ENCODE measurements at places on chromosomes 5 and 9.
A peak's percentile ranks its signal among the peaks of the same experiment; 100 is the strongest.

DNA sequence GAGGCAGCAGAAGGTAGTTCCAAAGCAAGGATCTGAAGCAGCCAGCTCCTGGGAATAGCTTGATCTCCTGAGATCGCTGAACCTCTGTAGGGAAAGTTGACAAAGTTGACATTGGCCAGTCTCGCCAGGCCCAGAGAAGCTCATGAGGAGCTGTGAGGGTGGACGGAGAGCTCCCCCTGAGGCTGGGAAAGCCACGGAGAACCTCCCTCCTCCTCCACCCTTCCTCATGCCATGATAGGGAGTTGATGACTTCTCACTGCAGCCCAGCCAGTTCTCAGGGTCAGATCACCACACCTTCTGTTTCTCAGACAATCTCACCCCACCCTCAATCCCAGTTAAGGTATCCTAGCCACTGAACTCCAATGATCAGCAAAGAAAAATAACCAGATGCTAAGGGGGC lies 30.4 kb upstream of the KCNV2 start:
- H3K4me1 ChIP-seq, result no peaks in the 10 kb centered on the region
- H3K27ac ChIP-seq, result no peak overlapping the region
- H3K27me3 ChIP-seq, result no peaks in the 10 kb centered on the region
- no peaks in the 10 kb centered on the region for H3K36me3 ChIP-seq

GRCh38 chr9:2026220-2026997 lies 11.3 kb downstream of the SMARCA2 start:
- H3K27me3 ChIP-seq, result no peaks in the 10 kb centered on the region
- H3K4me3 ChIP-seq, result no peak overlapping the region
- H3K4me1 ChIP-seq, result peaks cover 88% of the 10 kb centered on the region
- DNase-seq, result no peak

- no peaks in the 10 kb centered on the region for H3K27me3 ChIP-seq
- no peaks in the 10 kb centered on the region for H3K36me3 ChIP-seq
- H3K27ac ChIP-seq, result no peak overlapping the region
- DNase-seq, result no peak
- H3K4me1 ChIP-seq, result no peaks in the 10 kb centered on the region
Observed at GRCh38 chr9:82052081-82052480, 63.5 kb downstream of the SPATA31D1 start.

GRCh38 chr9:134637241-134637640 lies 4.4 kb upstream of the COL5A1 start:
- H3K4me1 ChIP-seq, result no peaks in the 10 kb centered on the region
- H3K36me3 ChIP-seq, result no peaks in the 10 kb centered on the region
- H3K27ac ChIP-seq, result no peak overlapping the region
- DNase-seq, result no peak

DNA sequence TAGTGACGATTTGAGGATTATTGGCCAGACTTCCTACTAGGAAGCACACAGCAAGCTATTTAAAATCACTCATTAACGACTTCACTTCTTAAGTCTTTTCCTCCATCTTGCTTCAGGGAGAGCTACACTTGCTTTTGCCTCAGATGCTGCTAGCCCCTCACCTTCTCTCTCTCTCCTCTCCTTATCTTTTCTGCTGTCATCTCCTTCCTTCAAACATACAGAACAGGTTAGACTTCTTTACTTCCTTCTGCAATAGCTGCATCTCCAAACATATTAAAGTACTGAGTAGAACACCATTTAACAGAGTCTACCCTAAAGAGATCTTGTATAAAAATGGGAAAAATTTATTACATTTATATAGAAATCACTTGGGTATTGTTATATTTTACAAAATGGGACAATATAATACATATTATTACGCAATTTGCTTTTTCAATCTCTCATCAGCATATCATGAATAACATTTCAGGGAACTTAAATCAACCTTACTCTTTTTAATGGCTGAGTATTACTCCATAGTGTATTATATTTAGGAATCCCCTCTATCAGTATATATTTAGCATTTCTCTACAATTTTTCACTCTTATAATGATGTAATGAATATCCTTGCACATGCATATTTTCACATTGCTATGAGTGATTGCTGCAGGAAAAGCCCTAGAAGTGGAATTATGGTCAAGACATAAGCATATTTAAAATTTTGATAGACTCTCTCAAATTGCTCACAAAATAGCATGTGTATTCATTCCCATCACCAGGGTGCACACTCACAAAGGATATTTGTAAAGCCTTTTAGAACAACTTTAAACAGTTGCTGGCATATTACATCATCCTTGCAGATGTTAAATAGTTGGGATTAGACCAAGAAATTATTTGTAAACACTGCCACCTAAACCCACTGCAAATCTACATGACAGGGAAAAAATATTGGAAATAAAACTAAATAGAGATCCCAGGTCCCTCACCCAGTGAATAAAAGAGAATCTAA lies 164.5 kb upstream of the NFIB start:
- no peaks in the 10 kb centered on the region for H3K36me3 ChIP-seq
- no peaks in the 10 kb centered on the region for H3K4me1 ChIP-seq
- H3K27me3 ChIP-seq, result no peaks in the 10 kb centered on the region
- H3K4me3 ChIP-seq, result no peak overlapping the region
- H3K27ac ChIP-seq, result no peak overlapping the region

DNA sequence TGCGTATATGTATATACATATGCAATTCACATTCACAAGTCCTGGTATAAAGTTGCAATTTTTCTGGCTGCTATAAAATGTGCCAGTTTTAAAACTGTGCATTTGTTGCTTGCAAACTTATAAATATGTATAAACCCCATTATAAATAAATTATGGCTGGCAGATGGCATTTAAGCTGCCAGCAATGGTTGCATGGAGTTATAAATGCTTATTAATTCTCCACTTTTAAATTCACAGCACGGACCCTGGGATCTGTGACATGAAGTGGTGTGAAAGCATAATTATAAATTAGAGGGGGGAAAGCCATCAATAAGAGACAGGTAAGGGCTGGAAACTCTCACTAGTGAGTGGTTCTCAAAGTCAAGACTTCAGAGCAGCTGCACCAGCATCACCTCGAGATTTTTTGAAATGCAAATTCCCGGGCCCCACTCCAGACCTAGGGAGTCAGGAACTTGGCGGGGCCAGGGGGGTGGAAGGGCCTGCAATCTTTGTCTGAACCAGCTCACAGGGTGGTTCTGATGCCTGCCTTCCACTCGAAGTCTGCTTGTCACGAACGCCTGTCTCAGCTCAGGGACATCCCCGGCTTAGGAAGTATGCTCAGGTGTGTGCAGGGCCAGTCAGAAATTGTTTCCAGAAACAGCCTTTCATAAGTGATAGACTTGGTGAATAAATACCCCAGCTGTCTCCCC lies 16.9 kb downstream of the S1PR3 start:
- no peak overlapping the region for H3K27ac ChIP-seq
- no peaks in the 10 kb centered on the region for H3K4me1 ChIP-seq
- H3K36me3 ChIP-seq, result no peaks in the 10 kb centered on the region
- H3K4me3 ChIP-seq, result no peak overlapping the region
- no peak for DNase-seq

GRCh38 chr5:154351141-154351540 lies 94.7 kb upstream of the SAP30L start:
- no peak overlapping the region for H3K4me3 ChIP-seq
- no peak overlapping the region for H3K27ac ChIP-seq
- peaks cover 21% of the 10 kb centered on the region for H3K4me1 ChIP-seq
- no peak for DNase-seq

- no peaks in the 10 kb centered on the region for H3K4me1 ChIP-seq
- H3K27me3 ChIP-seq, result no peaks in the 10 kb centered on the region
- no peak overlapping the region for H3K4me3 ChIP-seq
- DNase-seq, result no peak
Observed at GRCh38 chr9:2934883-2935282, 91.0 kb upstream of the PUM3 start.

DNA sequence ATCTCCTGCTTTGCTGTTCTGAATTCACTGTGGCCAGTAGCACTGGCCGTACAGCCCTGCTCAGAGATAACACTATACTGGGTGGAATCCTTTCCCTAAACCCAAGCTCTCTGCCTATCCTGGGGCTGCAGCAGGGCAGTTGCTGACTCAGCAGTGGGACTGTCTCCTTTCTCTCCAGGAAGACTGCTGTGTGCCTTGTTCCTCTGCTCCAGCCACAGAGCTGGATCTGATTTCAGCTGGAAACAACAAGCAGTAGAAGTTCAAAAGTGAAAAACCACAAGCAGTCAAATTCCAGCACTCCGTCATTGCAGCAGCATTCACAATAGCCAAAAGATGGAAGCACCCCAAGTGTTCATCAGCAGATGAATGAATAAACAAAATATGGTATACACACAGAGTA lies 105.0 kb downstream of the FBXL7 start:
- H3K4me3 ChIP-seq, result no peak overlapping the region
- no peak for DNase-seq

DNA sequence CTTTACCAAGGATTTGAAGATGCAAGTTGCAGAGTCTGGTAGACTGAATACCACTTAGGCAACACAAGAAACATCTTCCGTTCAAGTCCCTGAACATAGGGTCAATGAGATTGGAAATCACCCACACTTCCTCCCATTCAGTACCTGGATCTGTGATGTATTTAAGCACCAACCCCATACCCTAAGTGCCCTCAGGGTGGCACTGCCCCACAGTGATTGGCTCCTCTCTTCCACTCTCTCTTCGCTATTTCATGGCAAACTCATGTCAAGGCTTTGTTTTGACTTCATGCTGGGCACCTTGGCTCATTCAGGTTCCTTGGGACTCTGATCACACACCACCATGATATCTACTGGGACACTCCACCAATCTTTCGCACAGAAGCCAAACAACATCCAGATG lies 53.7 kb downstream of the GGTA1 start:
- H3K4me1 ChIP-seq, result peaks cover 14% of the 10 kb centered on the region
- DNase-seq, result peak; percentile 15
- H3K27ac ChIP-seq, result no peak overlapping the region
- H3K27me3 ChIP-seq, result peaks cover 35% of the 10 kb centered on the region
- no peak overlapping the region for H3K4me3 ChIP-seq

- H3K4me3 ChIP-seq, result no peak overlapping the region
- no peak for DNase-seq
- peaks cover 9% of the 10 kb centered on the region for H3K36me3 ChIP-seq
- no peak overlapping the region for H3K27ac ChIP-seq
- peaks cover 27% of the 10 kb centered on the region for H3K27me3 ChIP-seq
Observed at GRCh38 chr9:124088476-124088837, 76.9 kb downstream of the LHX2 start.

DNA sequence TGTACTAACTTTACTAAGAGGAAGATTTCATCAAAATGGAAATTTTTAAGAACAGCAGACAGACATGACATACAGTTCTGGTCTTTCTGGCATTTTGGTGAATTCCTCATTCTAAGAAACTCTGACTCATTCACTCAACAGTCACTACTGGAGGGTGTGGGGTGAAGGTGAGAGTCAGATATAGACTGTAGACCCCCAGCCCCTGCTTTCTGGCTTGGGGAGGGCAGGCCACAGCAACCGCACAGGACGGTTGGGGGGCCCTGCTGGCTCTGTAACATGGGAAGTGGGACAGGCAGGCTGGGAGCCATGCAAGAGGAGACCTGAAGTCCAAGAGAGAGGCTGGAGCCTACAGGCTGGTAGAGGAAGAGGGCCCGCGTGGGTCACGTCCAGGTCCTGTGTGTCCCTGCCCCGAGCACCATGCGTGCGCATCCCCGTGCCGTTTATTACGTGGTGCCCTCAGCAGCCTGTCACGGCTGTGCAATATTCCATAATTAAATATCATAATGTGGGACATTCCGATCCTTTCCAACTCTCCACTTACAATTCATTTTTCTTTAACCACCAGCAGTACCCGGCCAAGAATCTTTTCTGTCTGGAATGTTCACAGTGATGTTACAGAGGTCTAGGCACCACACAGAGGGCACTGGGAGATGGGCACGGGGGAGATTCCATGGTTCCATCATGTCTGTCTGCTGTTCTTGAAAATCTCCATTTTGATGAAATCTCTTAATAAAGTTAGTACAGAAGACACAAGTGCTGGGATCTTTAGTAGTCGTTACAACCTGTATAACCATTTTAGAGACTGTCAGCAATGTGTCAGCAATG lies 75.5 kb downstream of the SEMA4D start:
- peak overlapping the region; percentile 92 for H3K4me3 ChIP-seq
- peaks cover 100% of the 10 kb centered on the region for H3K4me1 ChIP-seq
- H3K36me3 ChIP-seq, result peaks cover 30% of the 10 kb centered on the region
- no peaks in the 10 kb centered on the region for H3K27me3 ChIP-seq
- H3K27ac ChIP-seq, result peak overlapping the region; percentile 98
- peak; percentile 85 for DNase-seq

DNA sequence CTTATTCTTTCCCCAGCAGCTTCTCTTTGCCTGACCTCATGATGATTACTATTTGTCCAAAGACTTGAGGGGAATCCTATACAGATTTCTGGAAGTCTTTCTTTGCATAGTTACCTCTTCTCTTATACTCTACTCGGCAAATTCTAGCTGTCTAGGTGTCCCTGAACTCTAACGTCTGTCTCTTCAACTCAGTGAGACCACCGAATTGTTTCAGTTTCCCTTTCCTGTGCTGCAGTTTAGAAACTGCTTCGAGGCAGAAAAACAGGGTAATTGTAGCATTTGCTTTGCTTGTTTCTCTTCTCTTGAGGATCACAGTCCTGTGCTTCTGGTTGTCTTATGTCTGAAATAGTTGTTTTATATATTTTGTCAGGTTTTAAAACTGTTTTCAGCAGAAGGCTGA lies 14.8 kb downstream of the LVRN start:
- H3K36me3 ChIP-seq, result no peaks in the 10 kb centered on the region
- no peaks in the 10 kb centered on the region for H3K4me1 ChIP-seq
- peak overlapping the region; percentile 22 for H3K27ac ChIP-seq

DNA sequence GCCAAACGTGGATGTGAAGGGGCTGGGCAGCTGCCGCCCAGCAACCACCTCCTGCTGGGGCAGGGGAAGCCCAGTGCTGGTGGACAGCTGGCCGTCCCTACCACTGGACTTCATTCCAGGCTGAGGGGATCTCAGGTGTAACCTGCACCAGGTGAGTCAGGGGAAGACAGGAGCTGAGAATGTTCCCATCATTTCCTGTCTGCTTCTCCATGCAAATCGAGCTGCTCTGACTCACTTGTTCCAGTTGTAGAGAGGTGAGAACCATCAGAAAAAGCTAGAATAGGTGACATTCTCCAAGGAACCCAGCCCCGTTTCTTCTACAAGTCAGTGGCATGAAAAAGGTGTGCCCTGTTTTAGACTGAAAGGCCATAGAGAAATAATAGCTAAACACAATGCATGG lies 21.8 kb upstream of the BARX1 start:
- no peaks in the 10 kb centered on the region for H3K36me3 ChIP-seq
- H3K4me1 ChIP-seq, result no peaks in the 10 kb centered on the region
- peaks cover 15% of the 10 kb centered on the region for H3K27me3 ChIP-seq
- H3K27ac ChIP-seq, result no peak overlapping the region
- no peak for DNase-seq
- no peak overlapping the region for H3K4me3 ChIP-seq

DNA sequence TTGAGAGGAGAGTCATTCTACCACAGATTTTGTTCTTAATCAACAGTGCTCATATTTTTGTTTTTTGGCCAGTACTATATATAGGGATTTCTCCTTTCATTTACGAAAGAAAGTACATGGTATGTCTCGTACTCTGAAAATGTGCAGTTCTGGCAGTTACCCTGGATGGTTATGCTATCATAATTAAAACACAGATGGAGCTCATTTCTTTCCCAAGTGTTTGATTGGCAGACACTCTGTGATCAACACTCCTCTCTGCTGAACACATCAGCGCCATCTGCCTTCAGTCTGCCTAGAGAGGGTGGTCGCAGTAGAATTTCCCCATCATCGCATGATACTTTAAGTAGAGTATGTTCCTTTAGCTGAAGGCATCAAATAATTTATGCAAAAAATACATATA lies 64.5 kb downstream of the PAM start:
- H3K27me3 ChIP-seq, result no peaks in the 10 kb centered on the region
- no peaks in the 10 kb centered on the region for H3K36me3 ChIP-seq
- H3K4me1 ChIP-seq, result peaks cover 22% of the 10 kb centered on the region
- no peak overlapping the region for H3K27ac ChIP-seq
